ENCODE measurements at places on chromosomes 16 and 17. TPM values are rescaled to one million over a fixed set of nuclear protein-coding genes. Genes with fewer than 3 reads are reported as not detected.

- no peak for DNase-seq
These were observed 13.7 kb upstream of the TMEM132E start for GRCh38 chr17:34565713-34566112.

CARD14 gene
- total RNA-seq = not detected

DNA sequence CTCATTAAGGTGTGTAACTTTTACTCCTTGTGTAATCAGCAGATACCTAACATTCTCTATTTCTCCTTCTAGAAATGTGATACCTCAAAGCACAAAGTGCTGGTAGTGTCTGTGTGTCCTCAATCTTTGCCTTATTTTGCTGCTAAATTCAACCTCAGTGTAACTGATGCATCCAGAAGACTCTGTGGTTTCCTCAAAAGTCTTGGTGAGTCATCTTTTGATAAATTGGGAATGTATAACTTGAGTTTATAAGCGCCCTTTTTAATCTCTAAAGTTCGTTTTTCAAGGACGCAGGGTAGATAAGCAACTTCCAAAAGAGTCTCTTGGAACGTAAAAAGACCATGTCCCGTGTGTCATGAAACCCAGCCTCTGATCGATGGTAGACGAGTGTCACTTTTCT, 10.2 kb downstream of the NARF start:
- no peak for DNase-seq

PRAC2 gene
- total RNA-seq = 6.1 TPM

KCNJ18 gene
- not detected for total RNA-seq

- DNase-seq = no peak
These were observed 118.9 kb upstream of the PIRT start for GRCh38 chr17:10956821-10957220.

- no peak for DNase-seq
These were observed 442.7 kb upstream of the CDH8 start for GRCh38 chr16:62478903-62479458.

GRCh38 chr17:14061666-14062560, 7.4 kb upstream of the COX10 start:
- DNase-seq = peak; percentile 76

DNA sequence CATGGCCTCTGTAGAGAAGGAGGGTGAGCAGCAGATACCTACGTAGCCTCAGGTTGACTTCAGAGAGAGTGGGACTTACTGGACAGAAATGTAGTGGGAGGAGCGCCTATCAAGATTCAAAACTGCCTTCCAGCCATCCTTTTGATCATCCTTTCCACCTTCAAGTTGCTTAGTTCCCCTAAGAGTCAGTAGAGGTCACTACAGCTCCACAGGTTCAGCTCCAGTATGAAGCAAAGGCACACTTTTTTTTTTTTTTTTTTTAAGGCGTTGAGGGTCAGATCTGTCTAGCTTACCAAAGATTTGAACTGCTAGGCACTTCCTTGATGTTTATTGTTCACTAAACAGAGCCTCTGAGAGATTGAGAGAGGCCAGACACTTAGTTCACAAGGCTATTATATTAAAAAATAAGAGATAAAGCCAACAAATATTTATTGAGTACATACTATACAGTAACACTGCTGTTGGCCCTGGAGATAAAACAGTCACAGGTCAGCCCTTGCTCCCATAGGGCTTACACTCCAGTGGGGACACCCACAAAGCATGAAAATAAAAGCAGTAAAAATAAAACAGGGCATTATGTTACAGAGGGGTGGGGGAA, 3.1 kb downstream of the RNF227 start:
- DNase-seq = peak; percentile 73

DNA sequence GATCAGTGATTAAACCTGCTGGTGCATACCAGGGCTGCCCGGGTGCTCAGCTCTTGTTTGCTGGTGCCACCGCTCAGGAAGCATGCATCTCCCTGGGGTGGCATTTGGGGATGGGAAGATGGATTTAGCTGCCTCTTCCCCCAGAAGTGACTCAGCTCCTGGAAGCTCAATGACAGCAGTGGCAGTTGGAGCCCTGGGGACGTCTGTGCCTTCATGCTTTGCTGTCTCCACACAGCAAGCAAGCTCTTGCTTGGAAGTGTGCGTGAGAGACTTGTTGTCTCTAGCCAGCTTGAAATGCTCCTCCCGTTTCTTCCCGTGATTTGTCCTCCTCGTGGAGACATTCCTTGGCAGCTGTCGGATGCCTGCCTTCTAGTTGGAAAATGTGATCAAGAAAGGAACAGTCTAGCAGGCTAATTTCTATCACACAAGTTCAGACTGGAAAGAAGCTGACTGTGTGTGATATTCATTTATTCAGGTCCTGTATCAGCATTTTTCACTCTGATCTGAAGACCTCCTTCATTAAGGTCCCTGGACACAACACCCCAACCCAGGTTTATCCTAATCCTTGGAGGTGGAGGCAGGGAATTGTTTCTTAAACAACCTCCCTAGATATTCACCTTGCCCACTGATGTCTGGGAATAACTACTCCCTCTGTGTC, 73.0 kb downstream of the BMERB1 start:
- peak; percentile 78 for DNase-seq

- no peak for DNase-seq
These were observed 40.3 kb upstream of the MED13 start for GRCh38 chr17:62105357-62105756.

DNA sequence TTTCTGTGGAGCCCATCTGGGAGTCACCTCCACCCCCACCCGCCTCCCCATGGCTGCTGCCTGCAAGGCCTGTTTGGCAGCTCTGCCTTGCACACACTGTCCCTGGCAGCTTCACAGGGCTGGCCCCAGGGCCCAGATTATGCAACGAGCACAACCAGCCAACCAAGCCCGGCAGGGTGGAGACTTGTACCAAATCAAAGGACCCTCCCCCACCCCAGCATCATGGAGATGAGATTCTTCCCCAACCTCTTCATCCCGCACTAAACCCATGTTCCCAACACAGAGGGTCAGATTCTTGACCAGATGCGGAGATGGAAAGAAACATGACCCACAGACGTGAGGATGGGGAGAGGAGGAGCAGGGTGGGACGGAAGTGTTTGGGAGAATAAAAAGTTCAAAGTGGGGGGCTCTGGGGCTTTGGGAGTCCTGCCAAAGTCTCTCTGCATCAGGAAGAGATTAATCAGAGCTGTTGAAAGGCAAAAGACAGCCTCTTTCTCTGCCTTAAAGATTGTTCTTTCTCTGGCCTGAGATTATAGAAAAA, 3.8 kb downstream of the SMARCD2 start:
- no peak for DNase-seq

DNA sequence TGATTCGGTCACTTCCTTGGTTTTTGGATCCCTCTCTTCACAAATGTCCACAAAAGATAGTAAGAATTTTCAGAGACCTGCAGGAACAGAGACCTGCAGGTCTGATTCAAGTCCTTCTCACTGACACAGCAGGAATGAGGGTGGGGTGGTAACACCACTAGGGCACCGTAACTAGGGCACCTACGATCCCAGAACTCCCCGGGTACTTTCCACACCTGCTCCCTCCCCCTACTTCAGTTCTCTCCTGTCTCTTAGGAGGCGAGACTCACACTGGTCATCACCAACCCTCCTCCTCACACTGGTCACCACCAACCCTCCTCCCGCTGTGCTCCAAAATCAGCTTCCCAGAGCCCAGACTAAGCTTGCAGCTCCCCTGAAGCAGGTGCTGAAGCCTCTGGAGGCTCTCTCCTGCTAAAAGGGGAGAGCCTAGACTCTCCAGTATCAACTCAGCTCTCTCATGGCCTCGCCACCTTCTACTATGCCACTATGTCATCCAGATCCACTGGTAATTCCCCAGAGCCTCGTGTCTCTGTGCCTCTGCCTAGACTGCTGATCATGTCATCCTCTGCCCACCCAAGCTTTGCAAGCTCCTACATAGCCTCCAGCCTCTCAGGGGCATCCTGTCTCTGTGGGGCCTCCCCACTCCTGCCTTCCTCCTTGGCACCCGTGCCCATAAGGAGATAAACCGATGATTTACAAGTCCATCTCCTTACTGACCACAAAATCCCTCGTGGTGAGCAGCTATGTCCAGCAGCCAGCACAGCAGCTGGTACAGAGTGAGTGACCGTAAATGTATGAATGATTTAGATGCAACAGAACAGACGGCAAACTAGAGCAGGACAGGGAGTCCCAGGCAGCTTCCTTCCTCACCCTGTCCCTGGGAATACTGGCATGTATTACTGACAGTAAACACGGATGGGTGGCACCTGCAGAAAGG, 63.4 kb upstream of the GSG1L start:
- no peak for DNase-seq

CBFA2T3 gene
- total RNA-seq = not detected

TBC1D3H gene
- not detected for total RNA-seq

SGSH gene
- 7.4 TPM for total RNA-seq

DNA sequence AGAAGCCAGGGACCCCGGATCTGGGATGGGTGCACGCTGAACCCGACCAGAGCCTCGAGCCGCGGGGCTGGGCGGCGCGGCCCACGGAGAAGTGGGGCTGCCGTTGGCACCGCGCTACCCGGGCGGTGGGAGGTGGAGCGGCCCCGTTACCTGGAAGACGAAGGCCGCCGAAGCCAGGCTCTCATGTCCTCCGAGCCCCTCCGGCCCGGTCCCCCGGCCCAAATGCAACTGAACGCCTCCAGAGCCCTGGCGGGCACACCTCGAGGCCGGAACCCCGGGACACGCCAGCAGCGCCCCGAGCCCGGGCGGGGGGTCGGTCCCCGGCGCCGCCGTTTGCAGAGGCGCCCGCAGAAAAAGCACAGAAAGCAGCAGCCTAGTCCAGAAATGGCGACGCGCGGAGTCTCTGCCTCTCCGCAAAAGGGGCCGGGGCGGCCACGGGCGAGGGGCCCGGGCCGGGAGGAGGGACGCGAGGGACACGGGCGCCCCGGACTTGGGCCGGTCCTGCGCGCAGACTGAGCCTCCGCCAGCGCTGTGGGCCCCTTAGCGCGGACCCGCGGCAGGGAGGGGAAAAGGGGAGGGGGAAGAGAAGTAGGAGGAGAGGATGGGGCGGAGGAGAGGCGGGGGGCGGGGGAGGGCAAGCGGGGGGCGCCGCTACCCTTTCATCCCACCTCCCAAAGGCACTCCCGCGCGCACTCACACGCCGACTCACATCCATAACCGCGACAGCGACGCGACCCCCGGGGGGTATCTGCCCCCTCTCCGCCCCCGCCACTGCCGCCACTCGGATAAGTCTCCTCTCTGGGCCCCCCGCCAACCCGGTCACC, 1.4 kb downstream of the AXIN2 start:
- peak; percentile 25 for DNase-seq

GRCh38 chr17:80997424-80998117, 5.9 kb downstream of the CHMP6 start:
- DNase-seq = peak; percentile 80

- peak; percentile 22 for DNase-seq
These were observed 374.3 kb upstream of the XYLT1 start for GRCh38 chr16:17845031-17845430.

MYOCD gene
- not detected for total RNA-seq

CYB5B gene
- total RNA-seq = 111 TPM

GRCh38 chr17:64614266-64615027, 47.7 kb downstream of the SMURF2 start:
- no peak for DNase-seq

NKD1 gene
- 14.2 TPM for total RNA-seq

DNA sequence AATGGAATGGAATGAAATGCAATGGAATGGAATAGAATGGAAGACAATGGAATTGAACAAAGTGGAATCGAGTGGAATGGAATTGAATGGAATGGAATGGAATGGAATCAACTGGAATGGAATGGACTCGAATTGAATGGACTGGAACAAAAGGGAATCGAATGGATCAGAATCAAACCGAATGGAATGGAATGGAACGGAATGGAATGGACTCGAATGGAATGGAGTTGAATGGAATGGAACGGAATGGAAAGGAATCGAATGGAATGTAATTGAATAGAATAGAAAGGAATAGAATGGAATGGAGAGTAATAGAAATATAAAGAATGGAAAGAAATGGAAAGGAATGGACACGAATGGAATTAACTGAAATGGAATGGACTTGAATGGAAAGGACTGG, 475.2 kb upstream of the WSB1 start:
- DNase-seq = peak; percentile 1

- DNase-seq = peak; percentile 54
These were observed 36.6 kb upstream of the EMP2 start for GRCh38 chr16:10616756-10617640.

DNA sequence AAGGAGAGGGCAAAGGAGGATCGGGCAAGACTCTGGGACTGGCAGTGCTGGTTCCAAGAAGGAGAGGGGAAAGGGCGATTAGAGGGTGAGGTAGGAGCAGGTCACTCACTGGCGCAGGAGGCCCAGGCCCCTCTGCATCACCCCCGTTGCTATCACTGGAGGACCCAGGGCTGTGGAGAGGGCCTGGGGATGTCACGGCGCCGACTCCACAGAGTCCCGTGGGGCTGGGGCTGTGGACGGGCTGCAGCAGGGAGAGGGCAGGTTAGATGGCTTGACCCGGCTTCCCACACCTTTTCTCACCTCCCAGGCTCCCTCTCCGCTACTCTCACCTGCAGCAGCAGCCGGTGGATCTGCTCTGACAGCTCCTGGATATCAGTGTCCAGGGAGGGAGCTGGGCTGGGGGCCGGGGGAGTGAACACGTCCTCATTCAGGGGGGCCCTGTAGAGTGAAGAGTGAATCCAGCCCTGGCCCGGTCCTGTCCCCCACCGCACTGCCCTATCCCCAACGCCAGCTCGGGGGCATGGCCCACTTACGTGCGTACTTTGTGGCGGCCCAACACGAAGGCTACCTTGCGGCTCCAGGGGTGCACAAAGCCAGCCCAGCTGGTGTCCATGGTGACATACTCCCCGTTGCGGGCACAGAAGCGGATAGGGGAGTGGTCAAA, 4.9 kb downstream of the PER1 start:
- DNase-seq = no peak

TEKT3 gene
- not detected for total RNA-seq

GRCh38 chr16:50457423-50457822, 88.6 kb upstream of the BRD7 start:
- peak; percentile 70 for DNase-seq

FBXW10B gene
- total RNA-seq = 1.1 TPM

KRT39 gene
- total RNA-seq = 0.24 TPM

DNA sequence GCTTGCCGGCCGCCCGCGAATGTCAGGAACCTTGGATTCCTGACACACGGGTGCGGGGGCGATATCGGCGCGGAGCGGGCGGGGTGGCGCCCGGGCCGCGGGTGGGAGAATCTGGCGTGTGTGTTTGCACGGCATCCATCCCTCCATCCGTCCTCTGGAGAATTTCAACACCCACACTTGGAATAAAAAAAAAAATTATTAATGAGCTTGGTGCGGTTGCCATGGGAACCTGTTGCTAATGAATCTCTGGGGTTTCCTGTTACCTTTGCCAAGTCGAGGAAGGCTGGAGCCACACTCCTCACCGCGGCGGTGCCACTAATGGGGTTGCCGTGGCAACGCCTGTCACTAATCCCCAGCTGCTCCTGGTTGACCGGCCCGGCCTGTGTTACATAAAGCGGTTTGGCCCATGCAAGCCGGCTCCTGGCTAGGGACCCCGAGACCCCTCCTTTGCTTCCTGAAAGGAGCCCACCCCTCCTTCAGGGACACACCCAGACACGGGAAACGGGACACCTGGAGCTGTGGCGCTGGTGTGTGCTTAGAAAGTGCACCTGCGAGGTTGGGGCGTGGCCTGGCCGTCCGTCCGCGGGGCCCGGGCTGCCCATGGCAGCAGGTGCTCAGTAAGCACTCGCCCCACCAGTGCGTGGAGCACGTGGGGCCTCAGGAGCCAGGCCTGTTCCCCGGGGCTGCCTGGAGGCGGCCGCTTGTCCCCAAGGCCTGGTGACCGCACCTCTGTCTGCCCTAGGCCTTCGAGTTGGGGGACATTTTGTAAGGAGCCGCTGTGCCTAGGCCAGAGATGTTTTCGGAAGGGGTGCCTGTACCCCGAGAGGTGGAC, 14.6 kb downstream of the CACNA1H start:
- no peak for DNase-seq

MYH1 gene
- not detected for total RNA-seq

C16orf86 gene
- total RNA-seq = 6.4 TPM

- DNase-seq = no peak
These were observed 144.5 kb downstream of the TMEM132E start for GRCh38 chr17:34723875-34724274.

SMIM5 gene
- not detected for total RNA-seq

All from RPMI7951 (cell line).